ENCODE measurements at places on chromosomes 7 and 10.

GRCh38 chr10:117652228-117653169 lies 110.0 kb downstream of the EMX2 start:
- no peak for DNase-seq

GRCh38 chr10:117570880-117571279 lies 28.3 kb downstream of the EMX2 start:
- no peak for DNase-seq

GRCh38 chr7:20307119-20307518 lies 23.6 kb upstream of the ITGB8 start:
- DNase-seq: no peak

DNA sequence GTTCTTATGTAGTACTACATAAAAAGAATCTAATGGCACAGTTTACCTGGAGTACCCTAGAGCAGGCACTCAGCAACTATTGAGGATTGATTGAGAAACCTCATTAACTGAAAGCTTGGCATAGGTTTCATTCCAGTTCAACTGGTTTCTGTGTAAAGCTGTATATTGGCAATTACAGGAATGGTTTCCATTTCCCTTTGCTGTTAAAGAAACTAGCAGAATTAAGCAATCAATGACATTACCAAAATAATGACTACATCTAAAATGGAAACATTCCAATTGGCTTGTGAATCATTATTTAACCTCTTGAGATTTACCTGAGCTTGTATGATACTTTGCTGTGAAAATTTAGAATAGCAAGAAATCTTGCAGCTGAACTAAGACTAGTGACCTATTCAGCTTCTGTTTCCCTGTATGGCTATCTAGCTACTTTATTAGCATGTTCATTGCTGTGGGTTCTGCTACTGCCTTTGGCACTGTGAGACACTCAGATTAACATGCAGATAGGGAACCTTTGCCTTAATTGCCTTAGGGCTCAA lies 33.5 kb upstream of the CADPS2 start:
- no peak for DNase-seq

GRCh38 chr10:60200012-60200681 lies 189.5 kb downstream of the ANK3 start:
- DNase-seq: no peak

DNA sequence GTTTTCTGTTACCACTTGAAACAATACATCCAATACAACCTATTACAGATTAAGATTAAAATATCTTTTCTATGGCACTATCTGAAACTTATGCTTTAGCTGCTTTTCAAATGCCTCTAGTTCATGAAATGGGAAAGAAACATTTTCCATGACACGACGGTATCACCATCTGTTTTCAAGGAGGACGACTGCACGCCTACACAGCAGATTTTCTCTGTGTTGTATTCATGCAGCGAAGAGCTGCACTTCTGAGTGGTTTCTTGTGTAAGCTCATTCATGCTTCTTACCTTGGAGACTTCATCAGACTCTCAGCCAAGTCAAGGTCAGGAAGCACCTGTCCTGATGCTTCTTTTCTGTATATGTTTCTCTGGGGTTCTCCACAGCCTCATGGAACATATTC lies 179.2 kb downstream of the DYNC1I1 start:
- DNase-seq: no peak

DNA sequence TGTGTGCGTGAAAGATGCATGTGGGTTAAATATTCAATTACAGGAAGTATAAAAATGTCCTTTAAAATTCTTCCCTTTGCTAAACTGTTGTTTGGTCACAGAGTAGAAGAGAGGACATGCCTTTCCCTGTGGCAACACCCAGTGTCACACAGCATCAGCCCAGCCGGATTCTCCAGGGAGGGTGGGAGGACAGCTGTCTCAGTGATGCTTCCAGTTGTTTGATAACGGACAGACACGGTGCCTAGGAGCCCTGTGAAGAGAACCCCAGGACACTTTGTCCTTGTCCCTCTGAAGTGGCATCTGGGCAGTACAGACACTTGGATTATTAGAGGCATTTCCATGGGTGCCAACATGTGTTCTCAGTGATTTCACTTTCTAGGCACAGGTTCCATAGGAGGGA lies 306.6 kb upstream of the LRGUK start:
- DNase-seq: no peak

DNA sequence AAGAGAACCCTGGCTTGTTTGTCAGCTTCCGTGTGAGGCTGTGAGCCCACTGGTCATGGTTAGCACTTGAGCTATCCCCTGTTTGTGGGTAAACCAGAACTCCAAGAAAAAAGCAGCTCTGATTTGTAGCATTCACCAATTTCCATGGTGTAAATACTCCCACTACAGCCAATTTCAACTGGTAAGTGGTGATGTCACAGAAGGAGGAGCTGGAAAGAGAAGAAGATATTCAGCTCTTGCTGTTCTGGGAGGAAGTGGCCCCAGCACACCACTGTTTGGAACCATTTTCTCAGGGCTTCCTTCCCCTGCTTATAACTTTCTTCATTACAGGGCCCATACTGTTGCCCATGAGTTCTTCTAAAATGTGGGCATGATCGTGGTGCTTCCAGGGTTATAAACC lies 500.1 kb upstream of the ZMIZ1 start:
- no peak for DNase-seq

Data from AG04449 (cell line).